ENCODE measurements at places on chromosomes 7 and 10.
A peak's percentile ranks its signal among the peaks of the same experiment; 100 is the strongest.

GRCh38 chr10:106320078-106320477, 844.4 kb downstream of the SORCS1 start:
- no peak for DNase-seq

DNA sequence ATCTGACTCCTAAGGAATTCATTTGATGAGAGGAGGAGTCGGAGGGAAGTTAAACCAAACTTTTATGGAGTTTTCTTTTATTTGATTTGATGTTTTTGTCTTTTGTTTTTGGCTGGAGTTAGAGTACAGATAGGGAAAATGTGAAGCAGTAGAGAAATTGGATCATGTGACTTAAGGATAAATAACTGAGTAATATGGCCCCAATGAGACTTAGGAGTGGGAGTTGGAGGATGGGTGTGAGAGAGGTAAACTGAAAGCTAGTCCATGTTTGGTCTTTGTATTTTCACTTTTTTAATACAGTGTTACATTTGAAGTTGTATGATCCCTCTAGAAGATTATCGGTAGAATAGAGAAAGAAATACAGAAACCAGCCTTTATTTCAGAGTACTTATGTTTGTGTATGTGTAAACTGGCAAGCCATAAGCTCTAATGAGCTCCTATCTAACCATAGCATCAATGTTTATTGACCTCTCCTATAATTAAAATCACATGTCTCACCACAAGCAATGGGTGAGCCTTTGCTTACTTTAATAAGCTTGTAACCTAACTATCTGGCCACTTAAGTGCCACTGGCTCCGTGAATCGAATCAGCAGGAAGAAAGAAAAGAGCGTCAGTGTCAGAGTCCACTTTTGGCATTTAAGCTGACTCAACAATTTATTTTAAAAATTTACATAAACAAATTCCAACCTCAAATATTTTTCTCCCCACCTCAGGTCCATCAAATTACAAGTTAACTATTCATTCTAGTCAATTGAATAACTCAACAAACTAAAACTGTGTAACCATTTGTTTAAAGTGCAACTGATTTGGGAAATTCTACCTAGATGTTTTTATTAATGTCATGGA, 113.8 kb downstream of the EPDR1 start:
- DNase-seq: no peak

- no peak for DNase-seq
These were observed 137.3 kb downstream of the ANLN start for GRCh38 chr7:36526863-36527548.

DNA sequence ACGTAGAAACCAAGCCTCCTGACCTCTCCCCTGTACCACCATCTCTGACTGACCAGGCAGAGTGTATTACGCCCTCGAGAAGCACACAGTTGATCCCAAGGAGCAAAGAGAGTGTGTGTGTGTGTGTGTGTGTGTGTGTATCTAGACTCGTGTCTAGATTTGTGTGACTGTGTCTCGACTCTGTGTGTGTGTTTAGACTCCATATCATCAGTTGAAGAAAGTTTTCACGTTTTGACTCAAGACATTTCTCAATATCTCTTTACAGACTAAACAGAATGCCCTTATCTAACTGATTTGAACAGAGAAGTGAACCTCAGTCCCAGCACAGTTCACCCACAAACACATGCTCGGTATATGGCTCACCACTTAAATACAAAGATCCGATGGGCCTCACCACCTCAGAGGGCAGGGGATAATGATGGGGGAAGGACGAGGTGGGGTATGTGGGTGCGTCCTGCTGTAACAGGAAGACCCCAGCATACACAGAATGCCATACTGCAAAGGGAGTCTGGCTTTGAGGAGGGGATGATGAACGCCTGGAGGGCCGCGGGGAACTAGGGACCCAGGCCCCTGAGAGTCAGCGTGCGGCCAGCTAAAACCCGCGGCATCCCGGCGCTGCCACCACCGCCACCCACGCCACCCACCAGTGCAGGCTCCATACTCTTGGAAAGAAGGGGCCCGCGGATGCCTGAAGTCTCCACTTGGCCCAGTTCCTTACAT, 780 bp downstream of the ALDH18A1 start:
- DNase-seq: peak; percentile 11

- no peak for DNase-seq
These were observed 378.1 kb downstream of the RPS24 start for GRCh38 chr10:78411716-78412115.

DNA sequence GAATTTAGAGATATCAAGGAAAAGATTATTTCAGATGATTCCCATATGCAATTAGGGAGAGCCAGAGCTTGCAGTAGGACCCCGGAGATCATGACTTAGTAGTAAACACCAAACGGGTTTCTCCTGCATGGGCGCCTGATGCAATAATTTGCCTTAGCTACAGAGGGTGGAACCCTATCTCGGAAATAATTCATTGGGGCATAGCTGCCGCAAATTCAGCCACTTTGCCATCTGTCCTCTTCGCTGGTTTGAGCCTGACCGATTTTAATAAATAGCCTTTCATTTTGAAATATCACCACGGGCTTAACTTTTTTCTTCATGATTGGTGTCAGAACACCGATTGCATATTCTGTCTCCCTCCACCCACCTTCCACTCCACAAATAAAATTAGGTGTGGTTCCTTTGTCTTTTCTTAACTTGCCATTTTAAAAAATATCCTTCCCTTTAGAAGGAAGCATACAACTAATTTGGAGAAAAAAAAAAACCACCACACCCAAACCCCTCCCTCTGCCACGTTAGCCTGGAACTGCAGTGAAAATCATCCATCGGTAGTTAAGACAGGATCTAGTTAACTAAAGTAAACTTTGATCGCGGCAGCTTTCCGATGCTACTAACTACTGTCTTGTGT, 1.4 kb downstream of the GARS1 start:
- no peak for DNase-seq

Measured in right kidney (tissue), 9 donors.